ENCODE measurements at places on chromosomes 5 and 9.

- DNase-seq: no peak
- H3K36me3 ChIP-seq: no peaks in the 10 kb centered on the region
- peaks cover 55% of the 10 kb centered on the region for H3K27me3 ChIP-seq
- H3K4me3 ChIP-seq: peak within 1 kb of the TSS; percentile 24
Measured at GRCh38 chr5:124745928-124746915, at the start of gene ZNF608. Gene ZNF608, minus strand, starts transcription at chr5:124746639. Its CDS starts 1,650 bp downstream, at chr5:124744989.

DNA sequence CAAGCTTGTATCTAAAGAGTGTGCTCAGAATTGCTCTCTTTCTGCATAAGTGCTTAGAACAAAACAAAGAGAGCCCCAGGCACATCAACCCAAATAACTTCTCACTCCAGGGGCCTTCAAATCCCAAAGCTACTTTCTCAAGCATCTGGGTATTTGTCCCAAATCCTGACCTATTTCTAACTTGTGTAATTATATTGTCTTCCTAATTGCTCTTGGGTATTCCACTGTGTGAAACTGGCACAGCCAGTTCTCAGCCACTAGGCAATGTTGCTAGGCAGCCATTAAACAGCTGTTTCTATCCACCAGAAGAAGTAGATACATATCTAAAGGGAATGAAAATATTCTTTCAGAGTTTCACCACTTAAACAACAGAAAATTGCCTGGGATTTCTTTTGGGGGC is 198.8 kb downstream of the PRELID2 start:
- H3K4me1 ChIP-seq: no peaks in the 10 kb centered on the region
- no peak overlapping the region for H3K4me3 ChIP-seq
- H3K36me3 ChIP-seq: no peaks in the 10 kb centered on the region
- no peak overlapping the region for H3K27ac ChIP-seq
- no peak for DNase-seq

DNA sequence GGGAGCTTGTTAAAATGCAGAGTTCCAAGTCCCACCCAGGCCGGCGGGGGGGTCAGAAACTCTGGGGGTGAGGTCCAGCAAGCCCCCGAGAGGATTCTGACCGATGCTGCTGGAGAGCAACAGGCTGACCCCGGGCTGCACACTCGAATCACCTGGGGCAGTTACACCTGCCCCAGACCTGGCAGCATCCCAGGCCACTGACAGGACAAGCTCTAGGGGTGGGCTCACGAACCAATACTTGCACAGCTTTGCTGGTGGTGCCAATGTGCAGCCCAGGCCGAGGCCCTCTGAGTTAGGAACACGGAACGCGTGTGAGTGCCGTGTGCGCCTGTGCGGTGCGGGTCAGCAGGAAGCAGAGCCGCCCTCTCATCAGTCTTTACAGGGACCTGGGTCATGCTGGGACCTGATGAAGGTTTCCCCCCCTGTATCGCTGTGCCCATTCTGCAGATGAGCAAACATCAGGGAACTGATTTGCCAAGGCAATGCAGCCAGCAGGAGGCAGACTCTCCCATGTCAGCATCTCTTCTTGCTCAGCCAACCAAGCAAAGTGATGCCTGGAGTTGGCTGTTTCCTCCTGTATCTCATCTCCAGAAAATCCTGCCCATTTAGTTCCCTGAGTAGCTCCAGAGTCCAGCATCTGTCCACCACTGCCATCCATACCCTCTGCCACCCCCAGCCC is 16.3 kb downstream of the FAM163B start:
- no peaks in the 10 kb centered on the region for H3K4me1 ChIP-seq
- H3K27me3 ChIP-seq: no peaks in the 10 kb centered on the region
- H3K27ac ChIP-seq: no peak overlapping the region
- H3K4me3 ChIP-seq: no peak overlapping the region

DNA sequence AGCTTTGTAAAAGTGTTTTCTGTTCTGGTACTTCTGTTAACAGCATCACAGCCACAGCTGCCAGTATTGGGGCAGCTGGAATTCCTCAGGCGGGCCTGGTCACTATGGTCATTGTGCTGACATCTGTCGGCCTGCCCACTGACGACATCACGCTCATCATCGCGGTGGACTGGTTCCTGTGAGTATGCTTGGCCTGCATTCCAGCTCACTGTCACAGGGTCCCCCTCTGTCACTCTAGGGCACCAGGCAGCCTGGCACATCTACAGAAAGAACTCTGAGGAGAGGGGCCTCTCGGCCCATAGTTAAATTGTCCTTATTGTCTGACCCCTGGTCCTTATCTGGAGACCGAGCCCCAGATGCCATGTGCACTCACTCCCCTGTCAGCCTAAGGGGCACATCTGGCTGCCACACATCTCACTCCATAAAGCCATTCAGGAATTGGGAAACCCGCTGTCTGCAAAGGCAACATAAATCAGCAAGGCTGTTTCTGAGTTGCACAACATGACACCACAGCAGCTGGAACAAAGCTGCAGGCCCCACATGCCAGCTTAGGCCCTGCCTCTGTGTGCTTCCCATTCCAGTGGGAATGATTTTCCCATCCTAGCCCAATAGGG is 77.5 kb downstream of the SLC1A3 start:
- H3K27ac ChIP-seq: no peak overlapping the region
- H3K4me1 ChIP-seq: no peaks in the 10 kb centered on the region
- no peaks in the 10 kb centered on the region for H3K27me3 ChIP-seq
- no peak for DNase-seq

- DNase-seq: no peak
- H3K27me3 ChIP-seq: no peaks in the 10 kb centered on the region
- H3K4me3 ChIP-seq: no peak overlapping the region
- H3K27ac ChIP-seq: no peak overlapping the region
- no peaks in the 10 kb centered on the region for H3K4me1 ChIP-seq
- H3K36me3 ChIP-seq: no peaks in the 10 kb centered on the region
Measured at GRCh38 chr5:155750101-155750500, 576.9 kb upstream of the SGCD start.

DNA sequence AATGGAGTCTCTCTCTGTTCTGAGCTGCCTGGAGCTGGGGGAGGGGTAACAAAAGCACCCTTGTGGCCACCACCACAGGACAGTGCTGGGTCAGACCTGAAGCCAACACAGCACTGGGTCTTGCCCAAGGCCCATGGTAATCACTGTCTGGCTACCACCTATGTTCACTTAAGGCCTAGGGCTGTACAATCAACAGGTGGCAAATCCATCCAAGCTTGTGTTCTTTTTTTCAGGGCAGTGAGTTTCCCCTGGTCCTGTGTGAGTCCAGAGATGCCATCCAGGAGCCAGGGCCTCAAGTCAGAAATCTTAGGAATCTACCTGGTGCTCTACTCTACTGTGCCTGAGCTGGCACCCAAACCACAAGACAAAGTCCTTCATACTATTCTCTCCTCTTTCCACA is 20.1 kb upstream of the OTP start:
- H3K27ac ChIP-seq: no peak overlapping the region
- H3K27me3 ChIP-seq: peaks cover 4% of the 10 kb centered on the region
- no peaks in the 10 kb centered on the region for H3K36me3 ChIP-seq
- no peak overlapping the region for H3K4me3 ChIP-seq

- H3K4me3 ChIP-seq: no peak overlapping the region
- peaks cover 2% of the 10 kb centered on the region for H3K27me3 ChIP-seq
- H3K27ac ChIP-seq: no peak overlapping the region
- no peak for DNase-seq
- H3K4me1 ChIP-seq: no peaks in the 10 kb centered on the region
Measured at GRCh38 chr5:168972731-168973130, 328.2 kb downstream of the SLIT3 start.

DNA sequence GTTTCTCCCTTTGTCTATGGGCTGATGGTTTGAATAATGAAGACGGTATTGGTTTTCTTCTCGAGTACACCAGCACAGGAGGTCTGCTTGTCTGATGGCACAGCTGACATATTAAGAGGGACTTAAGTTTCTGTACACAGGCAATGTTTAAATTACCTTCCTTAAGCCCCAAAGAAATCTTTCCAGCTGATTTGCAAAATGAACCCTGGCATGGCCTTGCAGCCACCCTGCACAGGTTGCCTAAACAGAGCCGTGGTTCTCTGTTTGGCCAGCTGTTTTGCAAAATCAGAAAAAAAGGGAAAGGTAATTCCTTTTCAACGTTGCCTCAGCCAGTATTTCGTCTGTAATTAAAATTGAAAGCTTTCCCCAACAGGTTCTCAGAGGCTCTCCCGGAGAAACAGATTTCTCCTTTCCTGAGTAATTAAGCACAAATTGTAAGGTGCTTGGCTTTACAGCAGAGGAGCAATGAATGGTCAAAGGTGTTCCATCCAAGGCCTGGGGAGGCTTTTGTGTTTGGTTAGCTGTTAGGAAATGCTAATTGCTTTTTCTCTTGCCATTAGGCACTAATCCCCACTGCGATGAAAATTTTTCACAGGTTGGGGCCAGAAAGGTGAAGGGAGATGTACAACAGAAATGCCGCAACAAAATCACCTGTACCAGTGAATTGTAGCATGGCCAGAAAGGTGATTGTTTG is 138.9 kb downstream of the RASEF start:
- no peak overlapping the region for H3K27ac ChIP-seq
- H3K4me1 ChIP-seq: no peaks in the 10 kb centered on the region
- no peaks in the 10 kb centered on the region for H3K27me3 ChIP-seq
- no peaks in the 10 kb centered on the region for H3K36me3 ChIP-seq

- no peaks in the 10 kb centered on the region for H3K4me1 ChIP-seq
- no peaks in the 10 kb centered on the region for H3K27me3 ChIP-seq
- DNase-seq: no peak
- no peaks in the 10 kb centered on the region for H3K36me3 ChIP-seq
- H3K27ac ChIP-seq: no peak overlapping the region
Measured at GRCh38 chr5:83322273-83322924, 149.1 kb upstream of the VCAN start.

GRCh38 chr9:124709292-124709690 is 61.8 kb downstream of the NR6A1 start:
- H3K4me3 ChIP-seq: no peak overlapping the region
- DNase-seq: no peak
- H3K27ac ChIP-seq: no peak overlapping the region
- H3K4me1 ChIP-seq: no peaks in the 10 kb centered on the region
- H3K27me3 ChIP-seq: no peaks in the 10 kb centered on the region

Measured in CD4-positive, alpha-beta T cell (primary cell).